ENCODE measurements at places on chromosomes 2 and 18.

DNA sequence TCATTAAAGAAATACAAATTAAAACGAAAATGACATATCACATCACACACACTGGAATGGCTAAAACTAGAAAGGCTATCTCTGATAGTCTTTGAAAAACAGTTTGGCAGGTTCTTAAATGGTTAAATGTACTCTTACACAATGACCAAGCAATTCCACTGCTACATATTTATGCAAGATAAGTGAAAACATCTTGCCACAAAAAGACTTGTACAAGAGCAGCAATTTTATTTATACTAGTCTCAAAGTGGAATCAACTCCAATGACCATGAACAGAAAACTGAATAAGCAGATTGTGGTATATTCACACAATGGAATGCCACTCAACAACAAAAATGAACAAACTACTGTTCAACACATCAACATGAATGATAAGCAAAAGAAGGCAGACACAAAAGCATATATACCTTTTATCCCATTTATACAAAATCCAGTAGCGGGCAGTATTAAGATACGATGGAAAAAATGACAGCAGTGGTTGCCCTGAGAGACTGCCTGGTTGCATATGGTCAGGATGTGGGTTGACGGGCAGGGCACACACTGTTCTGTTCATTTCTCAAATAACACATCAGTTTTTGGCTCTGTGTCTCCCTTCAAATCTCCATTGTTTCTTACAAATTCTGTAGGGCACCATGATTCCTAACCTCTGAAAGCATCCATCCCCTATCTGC, 25.4 kb downstream of the SP100 start:
- DNase-seq: no peak

GRCh38 chr2:210286123-210286680, 28.8 kb downstream of the MYL1 start:
- no peak for DNase-seq

- no peak for DNase-seq
Measured at GRCh38 chr18:22056950-22057349, 112.4 kb upstream of the GATA6 start.

DNA sequence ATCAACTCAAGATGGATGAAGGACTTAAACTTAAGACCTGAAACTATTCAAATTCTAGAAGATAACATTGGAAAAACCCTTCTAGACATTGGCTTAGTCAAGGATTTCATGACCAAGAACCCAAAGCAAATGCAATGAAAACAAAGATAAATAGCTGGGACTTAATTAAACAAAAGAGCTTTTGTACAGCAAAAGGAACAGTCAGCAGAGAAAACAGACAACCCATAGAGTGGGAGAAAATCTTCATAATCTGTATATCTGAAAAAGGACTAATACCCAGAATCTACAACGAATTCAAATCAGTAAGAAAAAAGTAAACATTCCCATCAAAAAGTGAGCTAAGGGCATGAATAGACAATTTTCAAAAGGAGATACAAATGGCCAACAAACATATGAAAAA, 171.2 kb downstream of the ERBB4 start:
- DNase-seq: no peak

DNA sequence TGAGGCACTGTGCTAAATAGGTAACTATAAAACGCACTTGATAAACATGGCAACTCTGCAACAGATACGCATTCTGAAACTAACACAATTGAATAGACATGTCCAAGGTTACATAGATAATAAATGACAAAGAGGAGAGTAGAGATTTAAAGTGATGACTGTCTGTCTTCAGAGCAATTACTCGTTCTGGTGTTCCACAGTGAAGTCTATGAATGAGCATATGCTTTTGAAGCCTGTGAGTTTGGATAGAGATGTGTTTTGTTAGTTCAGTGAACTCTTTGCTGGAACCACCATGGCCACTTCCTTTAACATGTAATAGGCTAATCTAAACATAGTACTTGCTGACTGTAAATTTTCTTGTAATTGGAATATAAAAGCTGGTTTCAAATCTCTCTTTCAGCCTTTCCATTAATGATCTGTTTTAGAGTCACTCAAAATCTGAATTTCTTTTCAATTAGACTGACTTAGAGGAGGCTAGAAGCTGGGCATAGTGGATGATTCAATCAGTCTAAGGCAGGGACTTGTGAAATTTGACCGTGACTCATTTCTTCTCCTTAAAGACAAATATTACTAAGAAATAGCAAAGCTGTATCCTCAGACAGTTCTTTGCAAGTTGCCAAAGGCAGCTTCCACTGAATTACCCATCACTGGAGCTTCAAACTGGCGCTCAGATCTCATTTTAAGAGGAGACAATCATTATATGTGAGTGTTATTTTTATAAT, 1130.1 kb upstream of the CELF4 start:
- no peak for DNase-seq
